ENCODE measurements at places on chromosomes 13 and 19. TPM values are rescaled to one million over a fixed set of nuclear protein-coding genes. Genes with fewer than 3 reads are reported as not detected.

Gene TEX29
- not detected for total RNA-seq

Gene DNAAF3
- 8.8 TPM for total RNA-seq

Gene PGPEP1
- 23.0 TPM for total RNA-seq

Gene KASH5
- total RNA-seq: 6.9 TPM

Gene PEAK3
- total RNA-seq: 6.5 TPM

Gene MEIOSIN
- total RNA-seq: not detected

Gene KIR2DL3
- not detected for total RNA-seq

Gene SRRM5
- 2.1 TPM for total RNA-seq
